ENCODE measurements at places on chromosomes 2 and 18. TPM values are rescaled to one million over a fixed set of nuclear protein-coding genes. Genes with fewer than 3 reads are reported as not detected.

Gene RAB11FIP5
- 21.4 TPM for polyA plus RNA-seq

Gene MRPL44
- 28.3 TPM for polyA plus RNA-seq

- DNase-seq: no peak
Observed at GRCh38 chr2:202387608-202388342, 11.6 kb downstream of the BMPR2 start.

DNA sequence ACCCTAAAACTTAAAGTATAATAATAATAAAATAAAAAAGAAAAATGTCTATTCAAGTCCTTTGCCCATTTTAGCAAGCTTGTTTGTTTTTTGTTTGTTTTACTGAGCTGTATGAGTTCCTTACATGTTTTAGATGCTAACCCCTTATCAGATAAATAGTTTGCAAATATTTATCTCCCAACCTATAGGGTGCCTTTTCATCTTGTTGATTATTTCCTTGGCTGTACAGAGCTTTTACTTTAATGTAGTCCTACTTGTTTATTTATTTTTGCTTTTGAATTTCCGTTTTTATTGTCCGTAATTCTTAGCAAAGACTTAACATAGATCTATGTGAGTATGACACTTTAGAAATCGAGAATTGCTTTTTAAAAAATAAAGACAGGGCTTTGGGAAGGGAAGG, 17.8 kb downstream of the PXDN start:
- DNase-seq: no peak

GRCh38 chr2:74696829-74697228, 42.8 kb downstream of the SEMA4F start:
- DNase-seq: peak; percentile 67

DNA sequence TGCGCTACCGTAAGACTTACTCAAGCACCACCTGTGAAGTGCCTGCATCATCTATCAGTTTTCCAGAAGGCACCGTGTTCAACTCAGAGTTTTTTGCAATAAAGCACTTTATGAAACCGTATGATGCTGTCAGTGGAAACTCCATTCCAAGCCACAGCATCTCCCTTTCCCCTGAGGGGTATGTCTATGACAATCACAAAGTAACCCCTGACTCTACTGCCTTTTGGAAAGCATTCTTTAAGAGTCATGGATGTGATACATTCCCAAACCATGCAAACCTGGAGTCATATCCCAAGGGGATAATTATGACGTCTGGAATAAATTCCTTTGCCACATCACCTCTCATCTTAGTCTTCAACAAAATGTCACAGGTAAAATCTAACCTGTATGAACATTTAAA, 39.2 kb downstream of the UNC50 start:
- no peak for DNase-seq

All from large intestine (tissue), 12 donors.